H9 (cell line): ENCODE measurements at places on chromosomes 7 and 10. TPM values are rescaled to one million over a fixed set of nuclear protein-coding genes. Genes with fewer than 3 reads are reported as not detected.

Gene TACC2
- 54.8 and 58.1 TPM in 2 replicates for total RNA-seq

DNA sequence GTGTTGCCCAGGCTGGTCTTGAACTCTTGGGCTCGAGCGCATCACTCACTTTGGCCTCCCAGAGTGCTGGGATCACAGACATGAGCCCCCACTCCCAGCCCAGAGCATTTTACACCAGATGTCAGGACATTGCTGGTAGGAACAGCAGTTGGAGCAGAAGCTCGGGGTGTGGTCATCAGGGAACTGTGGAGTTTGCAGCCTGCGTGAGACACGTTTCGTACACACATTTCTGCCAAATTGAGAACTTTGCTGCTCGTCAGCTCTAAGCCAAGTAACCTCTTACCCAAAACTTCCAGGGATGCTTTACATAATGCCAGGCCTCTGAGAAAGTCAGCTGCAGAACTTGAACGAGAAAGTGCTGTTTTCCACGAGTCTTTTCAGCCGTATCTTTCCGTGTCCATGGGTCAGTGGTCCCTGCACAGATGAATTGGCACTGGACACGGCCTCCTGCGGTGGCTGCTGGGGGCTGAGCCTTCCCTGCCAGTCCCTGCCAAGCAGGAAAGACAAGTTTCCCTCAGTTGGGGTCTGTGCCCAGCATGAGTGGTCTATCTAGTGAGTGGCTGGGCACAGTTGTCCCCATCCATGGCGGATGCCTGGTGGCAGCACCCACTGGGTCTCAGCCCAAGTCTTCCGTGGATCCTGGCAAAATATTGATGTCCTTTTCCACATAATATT is 54.4 kb downstream of the DNAJB6 start:
- H3K4me3 ChIP-seq: peak overlapping the region; percentile 26; the same call in 2 of the 3 replicates
- peaks cover 33% of the 10 kb centered on the region for H3K36me3 ChIP-seq
- no peaks in the 10 kb centered on the region; the same call in 1 of the 2 replicates for H3K4me1 ChIP-seq
- H3K27me3 ChIP-seq: no peaks in the 10 kb centered on the region

DNA sequence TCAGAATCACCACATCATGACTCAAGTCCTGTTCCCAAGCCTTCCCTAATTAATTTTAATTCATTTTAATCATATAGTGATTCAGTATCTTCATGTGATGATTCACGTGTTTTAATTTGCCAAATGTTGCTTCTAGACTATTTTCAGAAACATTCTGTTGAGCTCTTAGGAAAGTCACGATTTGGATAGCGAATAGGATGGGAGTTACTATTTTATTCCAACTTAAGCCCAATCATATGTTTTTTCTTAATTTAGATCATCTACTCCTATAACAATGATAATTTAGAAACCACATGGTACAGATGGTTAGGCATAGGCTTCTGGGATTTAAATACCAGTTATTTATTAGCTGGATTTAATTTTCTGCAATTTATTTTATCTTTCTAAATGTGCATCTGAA is 49.1 kb downstream of the RAPGEF5 start:
- DNase-seq: no peak
- no peaks in the 10 kb centered on the region for H3K4me1 ChIP-seq
- H3K4me3 ChIP-seq: no peak overlapping the region
- H3K27me3 ChIP-seq: no peaks in the 10 kb centered on the region
- H3K27ac ChIP-seq: no peak overlapping the region

GRCh38 chr7:39430909-39431641 is 135.1 kb upstream of the YAE1 start:
- H3K27ac ChIP-seq: no peak overlapping the region
- peaks cover 3% of the 10 kb centered on the region; the same call in 1 of the 3 replicates for H3K36me3 ChIP-seq
- H3K4me3 ChIP-seq: no peak overlapping the region
- DNase-seq: no peak
- H3K4me1 ChIP-seq: no peaks in the 10 kb centered on the region
- no peaks in the 10 kb centered on the region for H3K27me3 ChIP-seq

DNA sequence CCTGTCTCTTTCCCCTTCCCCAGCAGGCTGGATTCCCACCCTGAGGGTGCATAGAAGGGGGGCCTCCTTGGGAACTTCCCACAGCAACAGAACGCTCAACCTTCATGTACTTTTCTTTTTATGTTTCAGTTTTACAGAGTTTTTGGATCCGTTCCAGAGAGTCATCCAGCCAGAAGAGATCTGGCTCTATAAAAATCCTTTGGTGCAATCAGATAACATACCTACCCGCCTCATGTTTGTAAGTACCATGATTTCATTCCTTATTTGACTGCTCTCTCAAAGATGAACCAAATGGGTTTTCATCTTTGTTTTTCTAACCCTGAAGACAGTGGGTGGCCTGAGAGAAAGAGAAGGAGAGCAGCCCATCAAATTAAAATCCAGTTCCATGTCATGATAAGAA is 46.7 kb downstream of the PLPP4 start:
- H3K4me3 ChIP-seq: no peak overlapping the region
- H3K27ac ChIP-seq: no peak overlapping the region
- no peaks in the 10 kb centered on the region for H3K27me3 ChIP-seq
- no peaks in the 10 kb centered on the region for H3K36me3 ChIP-seq
- DNase-seq: no peak
- peaks cover 6% of the 10 kb centered on the region; the same call in 1 of the 2 replicates for H3K4me1 ChIP-seq

GRCh38 chr7:505171-505570 is 14.5 kb downstream of the PDGFA start:
- DNase-seq: no peak
- no peak overlapping the region for H3K27ac ChIP-seq
- no peaks in the 10 kb centered on the region for H3K27me3 ChIP-seq
- H3K4me3 ChIP-seq: no peak overlapping the region

GRCh38 chr7:155806096-155806871 is 6.0 kb downstream of the SHH start:
- H3K36me3 ChIP-seq: no peaks in the 10 kb centered on the region; the same call in 1 of the 2 replicates
- H3K4me3 ChIP-seq: no peak overlapping the region; the same call in 1 of the 2 replicates
- H3K27me3 ChIP-seq: peaks cover 77% of the 10 kb centered on the region

DNA sequence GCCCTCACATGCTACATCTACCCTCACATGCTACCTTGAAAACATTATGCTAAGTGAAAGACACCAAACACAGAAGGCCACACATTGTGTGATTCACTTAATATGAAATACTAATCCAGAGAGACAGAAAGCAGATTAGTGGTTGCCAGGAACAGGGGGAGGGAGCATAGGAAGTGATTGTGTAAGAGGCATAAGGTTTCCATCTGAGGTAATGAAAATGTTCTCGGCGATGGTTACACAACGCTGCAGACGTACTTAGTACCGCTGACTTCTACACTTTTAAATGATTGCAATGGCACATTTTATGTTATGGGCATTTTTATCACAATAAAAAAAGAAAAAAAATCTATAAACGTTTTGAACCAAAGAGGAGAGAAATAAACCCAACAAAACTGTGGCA is 742.3 kb downstream of the TYW1 start:
- no peak for DNase-seq
- H3K4me3 ChIP-seq: no peak overlapping the region
- H3K27ac ChIP-seq: no peak overlapping the region
- no peaks in the 10 kb centered on the region for H3K27me3 ChIP-seq

GRCh38 chr7:25353196-25353595 is 124.9 kb upstream of the NPVF start:
- DNase-seq: no peak
- H3K36me3 ChIP-seq: no peaks in the 10 kb centered on the region
- no peak overlapping the region for H3K4me3 ChIP-seq
- no peaks in the 10 kb centered on the region for H3K4me1 ChIP-seq

GRCh38 chr7:51589111-51589510 is 272.5 kb upstream of the COBL start:
- H3K27me3 ChIP-seq: no peaks in the 10 kb centered on the region
- no peaks in the 10 kb centered on the region for H3K36me3 ChIP-seq
- H3K4me3 ChIP-seq: no peak overlapping the region
- DNase-seq: no peak

DNA sequence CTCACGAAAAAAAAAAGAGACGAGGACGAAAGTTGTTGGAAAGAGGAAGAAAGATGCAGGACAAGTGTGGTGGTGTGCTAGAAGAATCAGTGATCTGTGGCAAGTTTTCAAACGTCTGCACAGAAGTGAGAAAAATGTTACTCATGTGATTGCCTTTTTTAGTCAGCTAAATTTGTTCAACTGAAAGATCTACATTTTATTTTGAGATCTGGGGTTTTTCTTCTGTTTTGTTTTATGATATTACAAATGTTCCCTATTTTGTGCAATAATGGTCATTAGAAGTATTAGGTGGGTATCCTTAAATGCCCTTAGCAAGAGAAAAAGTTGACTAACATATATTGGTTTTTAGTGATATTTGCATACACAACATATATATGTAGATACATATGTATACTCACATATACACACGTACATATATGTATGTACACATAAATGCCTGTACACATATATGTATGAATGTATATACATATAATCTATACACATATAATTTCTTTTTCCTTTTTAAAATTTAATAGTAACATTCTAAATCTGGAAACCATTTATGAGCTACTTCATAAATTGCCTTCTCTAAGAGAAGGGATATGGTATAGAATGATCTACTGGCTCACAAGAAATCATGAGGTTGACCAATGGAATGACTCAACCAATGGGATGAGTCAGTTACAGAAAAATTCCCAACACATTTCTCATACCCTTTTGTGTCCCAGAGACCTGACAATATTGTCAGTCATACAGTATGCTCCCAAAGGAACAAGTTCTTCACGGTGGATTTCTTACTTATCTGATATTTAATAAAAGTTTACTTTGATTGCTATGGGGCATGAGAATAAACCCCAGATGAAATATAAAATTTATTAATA is 38.4 kb downstream of the SLC39A12 start:
- no peak overlapping the region for H3K27ac ChIP-seq
- no peaks in the 10 kb centered on the region for H3K36me3 ChIP-seq
- no peak for DNase-seq
- no peak overlapping the region for H3K4me3 ChIP-seq
- no peaks in the 10 kb centered on the region; the same call in 1 of the 2 replicates for H3K4me1 ChIP-seq
- H3K27me3 ChIP-seq: no peaks in the 10 kb centered on the region

- H3K36me3 ChIP-seq: no peaks in the 10 kb centered on the region
- DNase-seq: no peak
- no peak overlapping the region for H3K4me3 ChIP-seq
- no peaks in the 10 kb centered on the region for H3K27me3 ChIP-seq
- H3K27ac ChIP-seq: no peak overlapping the region
Observed at GRCh38 chr10:58475322-58476277, 37.1 kb upstream of the BICC1 start.

DNA sequence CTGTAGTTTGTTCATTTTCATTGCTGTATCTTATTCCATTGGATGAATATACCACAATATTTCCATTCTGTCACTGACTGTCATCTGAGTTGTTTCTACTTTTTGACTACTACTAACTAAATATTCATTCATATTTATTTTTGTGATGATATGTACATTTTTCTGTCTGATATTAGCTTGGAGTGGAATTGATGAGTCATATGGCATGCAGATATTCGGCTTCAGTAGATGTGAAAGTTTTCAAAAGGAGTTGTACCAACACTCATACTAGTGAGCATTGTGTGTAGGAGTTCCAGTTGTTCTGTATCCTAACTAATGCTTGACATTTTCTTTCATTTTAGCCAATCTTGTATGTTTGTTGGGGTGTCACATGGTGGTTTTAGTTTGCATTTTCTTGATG is 7.7 kb downstream of the RUNDC3B start:
- H3K4me3 ChIP-seq: no peak overlapping the region
- H3K36me3 ChIP-seq: no peaks in the 10 kb centered on the region
- H3K27ac ChIP-seq: no peak overlapping the region
- no peaks in the 10 kb centered on the region for H3K4me1 ChIP-seq
- DNase-seq: no peak
- H3K27me3 ChIP-seq: no peaks in the 10 kb centered on the region

GRCh38 chr10:119640875-119641526 is 10.2 kb upstream of the BAG3 start:
- no peak overlapping the region for H3K4me3 ChIP-seq
- no peak for DNase-seq
- no peaks in the 10 kb centered on the region for H3K4me1 ChIP-seq
- H3K27ac ChIP-seq: no peak overlapping the region
- H3K36me3 ChIP-seq: no peaks in the 10 kb centered on the region

GRCh38 chr7:112874909-112875308 is 84.7 kb upstream of the TMEM168 start:
- no peaks in the 10 kb centered on the region; the same call in 2 of the 3 replicates for H3K36me3 ChIP-seq
- no peaks in the 10 kb centered on the region for H3K4me1 ChIP-seq
- H3K27ac ChIP-seq: no peak overlapping the region
